ENCODE measurements at places on chromosomes 3 and 15.

DNA sequence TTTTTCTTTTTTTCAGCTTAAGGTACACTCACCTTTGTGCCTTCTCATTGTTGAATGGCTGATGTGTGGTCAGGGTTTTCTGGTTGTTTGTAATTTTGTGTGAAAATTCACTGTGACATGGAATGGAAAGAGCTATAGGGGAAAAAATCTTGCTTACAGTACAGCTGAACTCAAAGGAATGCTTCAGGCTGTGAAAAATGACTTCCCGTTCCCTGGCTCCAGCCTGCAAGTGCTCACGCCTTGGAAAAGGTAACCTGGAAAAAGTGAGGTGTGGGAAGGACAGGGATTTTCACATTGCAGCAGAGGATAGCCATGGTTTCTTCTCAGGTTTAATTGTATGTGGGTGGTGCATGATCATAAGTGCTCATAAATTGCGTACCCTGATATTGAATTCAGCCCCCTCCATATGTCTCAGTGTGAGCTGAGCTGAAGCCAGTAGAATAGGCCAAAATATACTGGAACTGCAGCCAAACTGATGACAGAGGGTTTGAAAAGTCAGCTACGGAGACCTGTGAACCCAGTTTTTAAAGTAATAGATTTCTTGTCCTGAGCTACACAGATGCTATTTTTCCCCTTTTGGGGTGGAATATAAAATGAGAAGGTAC lies 228.7 kb upstream of the RASGRP1 start:
- DNase-seq: no peak

DNA sequence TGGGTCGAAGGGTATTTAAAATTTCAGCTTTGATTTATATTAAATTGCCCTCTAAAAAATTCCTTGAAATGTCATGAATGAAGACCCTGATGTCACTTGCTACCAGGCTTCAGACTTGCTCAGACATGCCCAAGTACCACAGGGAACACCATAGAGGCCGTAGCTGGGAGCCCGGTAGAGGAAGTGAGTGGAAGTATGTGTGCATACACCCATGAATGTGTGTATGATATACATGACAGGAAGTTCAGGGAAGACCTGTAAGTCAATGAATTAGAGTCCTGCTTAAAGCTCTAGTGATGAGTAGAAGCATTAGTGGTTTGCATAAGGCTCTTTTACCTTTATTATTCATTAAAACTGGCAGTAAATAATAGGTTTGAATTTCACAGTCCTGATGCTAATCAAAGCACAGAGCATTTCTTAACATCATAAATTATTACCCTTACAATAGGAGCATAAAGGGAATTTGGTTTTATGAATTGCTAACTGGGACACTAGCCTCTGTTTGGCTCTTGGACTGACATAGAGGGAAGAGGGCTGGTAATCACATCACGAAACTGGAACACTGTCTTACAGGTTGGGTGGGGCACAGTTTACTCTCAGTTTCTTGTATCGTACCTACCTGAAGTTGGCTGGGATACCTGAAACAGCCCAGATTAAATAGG lies 144.4 kb downstream of the CHST2 start:
- DNase-seq: no peak

DNA sequence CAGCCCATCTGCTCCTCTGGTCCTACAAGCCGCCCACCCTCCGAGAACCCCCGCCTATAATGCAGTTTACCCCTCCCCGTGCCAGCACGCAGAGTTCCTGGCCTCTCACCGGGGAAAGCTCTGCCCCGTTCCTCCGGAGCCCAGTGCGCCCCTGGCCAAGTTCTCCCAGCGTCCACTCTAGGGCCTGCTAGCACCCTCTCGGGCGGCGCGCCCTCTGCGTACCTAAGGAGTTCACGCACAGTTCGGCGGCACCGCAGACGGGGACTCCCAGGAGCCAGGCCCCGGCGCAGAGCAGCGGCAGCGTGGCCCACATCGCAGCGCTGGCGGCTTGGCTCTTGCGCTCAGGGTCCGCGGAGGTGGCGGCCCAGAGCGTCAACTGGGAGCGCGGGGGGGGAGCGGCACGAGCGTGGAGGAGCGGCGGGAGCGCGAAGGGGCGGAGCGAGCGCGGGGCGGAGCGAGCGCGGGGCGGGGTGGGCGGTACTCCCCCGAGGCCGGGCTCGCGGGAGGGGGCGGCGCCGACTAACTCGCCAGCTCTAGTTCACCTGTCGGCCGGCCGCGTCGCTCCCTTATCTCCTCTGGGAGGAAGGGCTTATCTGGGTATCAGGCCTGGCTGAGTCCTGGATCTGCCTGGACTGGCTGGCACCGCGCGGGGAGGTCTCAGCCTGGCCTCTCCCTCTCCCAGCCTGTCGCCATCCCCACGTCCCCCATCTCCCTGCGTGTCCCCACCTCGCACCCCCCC lies at the start of gene CTSH:
Gene CTSH, minus strand, starts transcription at position 378 of the 739 bp plus-strand sequence. Its CDS starts 65 bp downstream, at position 313.
- peak; percentile 40 for DNase-seq

- DNase-seq: no peak
These were observed 245.1 kb downstream of the MAGI1 start for GRCh38 chr3:65793495-65794200.

DNA sequence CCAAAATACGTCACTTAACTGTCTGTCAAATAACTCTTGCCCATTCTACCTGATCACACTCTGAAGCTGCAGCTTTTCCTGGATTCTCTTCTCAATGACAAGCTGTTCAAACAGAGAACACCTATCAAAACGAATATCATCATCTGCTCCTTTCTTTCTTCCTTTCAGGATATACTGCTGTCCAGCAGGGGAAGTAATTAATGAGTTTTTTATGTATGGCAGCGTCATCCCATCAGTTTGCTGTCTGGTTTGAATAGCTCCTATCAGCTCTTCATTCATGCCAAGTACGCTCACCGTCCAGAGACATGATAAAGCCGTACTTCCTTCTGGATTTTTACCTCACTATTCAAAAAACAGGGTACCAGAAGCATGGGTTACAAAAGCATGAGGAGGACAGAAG lies at the start of gene CHRM5:
Gene CHRM5, plus strand, starts transcription at position 274 of the 400 bp plus-strand sequence. CDS start 94,221 bp downstream, outside the sequence.
- DNase-seq: no peak

DNA sequence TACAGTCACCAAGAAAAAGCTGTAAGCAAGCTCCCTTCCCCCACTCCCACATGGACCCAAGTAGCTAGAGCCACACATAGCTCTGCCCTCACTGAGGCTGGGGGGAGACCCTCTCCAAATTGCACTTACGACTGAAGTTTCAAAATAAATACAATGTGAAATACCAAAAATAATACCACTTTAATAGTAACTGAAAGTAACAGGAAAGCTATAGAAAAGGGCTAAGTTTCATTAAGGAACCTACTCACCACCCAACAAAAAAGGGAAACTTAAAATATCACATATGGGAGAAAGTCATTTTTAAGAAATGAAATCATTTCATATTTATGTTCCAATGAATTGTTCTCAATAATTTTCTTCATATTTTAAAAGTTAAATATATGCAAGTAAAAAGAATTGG lies 130.4 kb upstream of the UBE2E2 start:
- no peak for DNase-seq

- DNase-seq: no peak
These were observed 33.1 kb upstream of the UBE2Q2 start for GRCh38 chr15:75809986-75810750.

GRCh38 chr3:197463279-197463678 lies 92.5 kb downstream of the BDH1 start:
- no peak for DNase-seq

All from stimulated activated CD4-positive, alpha-beta T cell treated with anti-CD3 and anti-CD28 coated beads, TNF-alpha, amount 100 ng/mL, for 24 hours (primary cell).